ENCODE measurements at places on chromosomes 2 and 18.

GRCh38 chr2:205613970-205614559 lies 68.2 kb upstream of the NRP2 start:
- no peak for DNase-seq

DNA sequence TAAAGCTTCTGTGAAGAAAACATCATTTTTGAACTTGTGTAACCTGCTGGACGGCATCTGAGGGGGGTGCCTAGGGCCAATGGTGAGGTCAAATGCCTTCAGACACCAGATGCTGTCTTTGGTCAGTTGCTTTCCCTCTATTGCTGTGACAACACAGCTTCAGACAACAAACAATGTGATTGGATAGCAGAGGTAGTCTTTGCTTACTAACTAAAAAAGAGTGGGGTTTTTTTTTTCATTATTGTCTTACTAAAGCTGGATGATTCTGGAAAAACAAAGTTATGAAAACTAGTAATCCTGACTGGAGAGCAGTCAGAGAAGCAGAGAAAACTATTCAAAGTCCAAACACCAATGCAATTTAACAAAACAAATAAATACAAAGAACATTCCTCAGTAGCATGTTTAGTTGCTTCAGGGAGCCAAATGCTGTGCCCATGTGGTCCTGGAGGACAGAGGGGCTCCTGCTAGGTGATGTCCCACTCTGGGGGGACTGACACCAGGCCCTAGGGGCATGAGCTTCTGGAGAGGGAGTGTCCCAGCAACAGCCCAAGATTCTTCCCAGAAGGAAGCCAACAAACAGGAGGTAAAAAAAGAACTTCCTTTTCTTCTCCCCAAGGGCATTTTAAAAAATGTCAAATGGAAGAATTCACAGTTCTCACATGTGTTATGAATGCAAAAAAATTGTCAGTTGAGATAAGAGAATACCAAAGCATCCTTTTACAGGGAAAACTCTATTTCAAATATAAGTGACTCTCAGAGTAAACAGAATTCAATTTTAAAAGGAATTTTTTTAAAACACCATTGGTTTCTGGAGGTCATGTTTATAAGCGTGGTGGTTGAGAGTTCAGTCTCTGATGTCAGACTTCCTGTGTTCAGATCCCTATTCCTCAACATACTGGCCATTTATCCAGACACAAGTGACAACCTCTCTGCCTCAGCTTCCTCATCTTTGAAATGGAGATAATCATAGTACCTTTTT lies 181.1 kb upstream of the PGAP1 start:
- peak; percentile 28 for DNase-seq

- no peak for DNase-seq
Observed at GRCh38 chr2:149732730-149733290, 145.2 kb upstream of the MMADHC start.

DNA sequence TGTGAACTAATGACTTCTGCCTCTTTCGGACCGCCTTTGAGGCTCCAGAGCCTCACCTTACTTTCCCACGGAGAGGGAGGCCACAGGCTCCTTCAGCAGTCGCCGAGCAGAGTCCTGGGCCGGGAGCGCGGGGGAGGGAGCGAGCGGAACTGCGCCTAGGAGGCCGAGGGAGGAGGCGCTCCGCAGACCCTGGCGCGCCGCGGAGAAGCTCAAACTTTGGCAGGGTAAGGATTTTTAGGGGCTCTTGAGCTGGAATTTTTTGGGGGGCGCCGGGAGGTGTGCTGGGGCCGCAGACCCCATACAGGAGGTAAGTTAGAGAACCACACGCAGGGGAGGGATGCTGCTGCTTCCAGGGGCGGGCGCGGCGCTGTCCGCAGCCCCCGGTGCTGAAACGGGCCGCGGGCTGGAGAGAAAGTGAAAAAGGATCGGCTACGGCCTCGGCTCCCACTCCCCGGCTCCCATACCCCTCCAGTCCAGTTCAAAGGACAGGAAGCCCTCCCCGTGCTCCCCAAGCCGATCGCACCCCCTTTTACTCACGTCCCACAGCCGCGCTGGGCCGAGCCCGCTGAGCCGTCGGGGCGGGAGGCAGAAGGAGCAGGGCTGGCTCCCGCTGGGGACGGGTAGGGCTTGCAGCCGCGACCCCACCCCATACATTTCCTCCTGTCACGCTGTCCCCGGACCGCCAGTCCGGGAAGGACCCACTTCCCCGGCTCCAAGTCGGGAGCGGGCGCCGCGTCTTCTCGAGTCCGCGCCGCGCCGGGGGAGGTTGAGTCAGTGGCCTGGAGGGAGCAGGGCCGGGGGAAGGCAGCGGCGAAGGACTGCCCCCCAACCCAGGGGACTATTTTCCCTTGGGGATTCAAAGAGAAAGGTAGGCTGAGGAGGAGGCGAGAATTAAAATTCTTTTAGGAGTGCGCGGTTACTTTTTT lies at the start of gene CNGA3:
Gene CNGA3, plus strand, starts transcription at position 146 of the 926 bp plus-strand sequence. CDS start 23,520 bp downstream, outside the sequence.
- no peak for DNase-seq

- no peak for DNase-seq
Observed at GRCh38 chr2:59919579-59919978, 633.9 kb downstream of the BCL11A start.

DNA sequence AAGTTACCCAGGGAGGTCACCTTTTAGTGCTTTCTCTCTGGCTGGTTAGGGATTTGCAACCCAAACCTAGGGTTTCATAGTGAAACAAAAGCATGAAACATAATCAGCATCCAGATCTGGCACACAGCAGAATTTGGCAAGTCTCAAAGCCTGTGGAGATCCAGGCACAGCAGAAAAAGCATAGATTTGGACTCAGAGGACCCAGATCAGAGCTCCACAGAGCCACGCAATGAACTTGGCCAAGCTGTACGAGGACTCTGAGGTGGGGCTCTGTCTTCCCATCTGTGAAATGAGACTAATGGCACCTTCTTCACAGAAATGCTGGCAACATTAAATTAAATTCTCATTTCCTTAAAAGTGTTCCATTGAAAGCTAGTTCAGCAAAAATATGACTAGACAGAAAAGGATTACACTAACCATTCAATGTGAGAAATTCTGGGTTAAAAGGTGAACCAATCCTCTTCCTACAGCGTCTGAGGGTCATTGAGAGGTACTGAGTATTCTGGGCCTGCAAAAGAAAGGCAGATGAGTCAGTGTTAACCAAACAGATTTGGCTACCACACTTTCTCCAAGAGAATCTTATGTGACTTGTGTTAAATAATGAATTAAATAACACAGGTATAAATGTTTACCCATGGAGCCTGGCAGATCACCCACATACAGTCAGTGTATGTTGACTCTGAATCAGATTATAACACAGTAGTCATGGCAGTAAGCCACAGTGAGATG lies 266.3 kb downstream of the MREG start:
- DNase-seq: no peak

DNA sequence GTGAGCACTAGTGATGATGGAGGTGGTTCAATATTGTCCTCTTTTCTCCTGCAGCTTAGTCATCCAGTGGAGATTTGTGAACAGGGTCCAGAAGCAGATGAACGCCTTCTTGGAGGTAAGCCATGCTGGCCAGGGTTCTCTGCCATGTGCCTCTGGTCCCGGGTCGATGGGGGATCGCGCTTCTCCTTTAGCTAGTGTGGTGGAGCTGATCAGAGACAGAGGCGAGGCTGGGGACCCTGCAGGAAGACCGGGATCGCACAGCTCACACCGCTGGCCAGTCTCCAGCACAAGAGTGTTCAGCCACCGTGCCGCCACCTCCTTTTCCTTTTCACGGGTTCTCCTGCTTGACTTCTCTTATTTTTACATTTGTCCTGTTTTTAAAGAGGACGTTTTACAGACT lies 243.4 kb downstream of the ALPK2 start:
- DNase-seq: no peak

- no peak for DNase-seq
Observed at GRCh38 chr2:235661167-235661937, 167.5 kb downstream of the AGAP1 start.

- peak; percentile 80 for DNase-seq
Observed at GRCh38 chr2:69154106-69154505, 141.1 kb downstream of the ANTXR1 start.

GRCh38 chr2:85828725-85829124 lies 60.1 kb downstream of the ST3GAL5 start:
- no peak for DNase-seq

GRCh38 chr18:64747803-64748202 lies 598.9 kb upstream of the LINC00305 start:
- no peak for DNase-seq

- DNase-seq: no peak
Observed at GRCh38 chr18:62883937-62884735, 168.8 kb downstream of the PHLPP1 start.

- DNase-seq: no peak
Observed at GRCh38 chr2:170313347-170313991, 135.5 kb downstream of the MYO3B start.

GRCh38 chr2:224302952-224303351 lies 99.0 kb downstream of the FAM124B start:
- DNase-seq: no peak

DNA sequence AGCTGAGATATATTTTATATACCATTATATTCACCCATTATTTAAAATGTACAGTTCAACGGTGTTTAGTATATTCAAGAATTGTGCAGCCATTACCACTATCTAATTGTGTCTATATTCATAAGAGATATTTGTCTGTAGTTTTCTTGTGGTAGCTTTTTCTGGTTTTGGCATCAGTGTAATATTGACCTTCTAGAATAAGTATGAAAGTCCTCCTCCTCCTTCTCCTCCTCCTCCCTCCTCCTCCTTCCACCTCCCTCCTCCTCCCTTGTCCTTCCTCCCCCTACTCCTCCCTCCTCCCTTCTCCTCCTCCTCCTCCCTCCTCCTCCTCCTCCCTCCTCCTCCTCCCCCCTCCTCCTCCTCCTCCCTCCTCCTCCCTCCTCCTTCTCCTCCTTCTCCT lies 72.0 kb downstream of the MERTK start:
- no peak for DNase-seq

DNA sequence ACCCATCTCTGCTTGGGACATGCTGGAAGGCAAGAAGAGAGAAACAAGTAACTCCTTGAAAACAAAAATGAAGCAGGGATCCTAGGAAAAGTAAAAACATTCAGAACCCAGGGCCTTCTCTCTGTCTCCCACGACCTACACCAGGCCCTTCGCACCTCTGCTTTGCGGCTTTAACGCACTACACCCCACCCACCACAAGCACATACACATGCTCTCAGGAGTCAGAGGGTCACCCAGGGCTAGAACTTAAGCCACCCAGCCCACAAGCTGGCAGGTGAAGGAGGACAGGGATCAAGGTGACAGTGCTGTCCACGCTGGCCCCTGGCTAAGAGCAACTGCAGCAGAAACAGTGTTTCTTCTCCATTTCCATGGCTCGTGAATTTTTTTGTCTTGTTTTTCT lies 72.2 kb downstream of the BCL11A start:
- DNase-seq: no peak

DNA sequence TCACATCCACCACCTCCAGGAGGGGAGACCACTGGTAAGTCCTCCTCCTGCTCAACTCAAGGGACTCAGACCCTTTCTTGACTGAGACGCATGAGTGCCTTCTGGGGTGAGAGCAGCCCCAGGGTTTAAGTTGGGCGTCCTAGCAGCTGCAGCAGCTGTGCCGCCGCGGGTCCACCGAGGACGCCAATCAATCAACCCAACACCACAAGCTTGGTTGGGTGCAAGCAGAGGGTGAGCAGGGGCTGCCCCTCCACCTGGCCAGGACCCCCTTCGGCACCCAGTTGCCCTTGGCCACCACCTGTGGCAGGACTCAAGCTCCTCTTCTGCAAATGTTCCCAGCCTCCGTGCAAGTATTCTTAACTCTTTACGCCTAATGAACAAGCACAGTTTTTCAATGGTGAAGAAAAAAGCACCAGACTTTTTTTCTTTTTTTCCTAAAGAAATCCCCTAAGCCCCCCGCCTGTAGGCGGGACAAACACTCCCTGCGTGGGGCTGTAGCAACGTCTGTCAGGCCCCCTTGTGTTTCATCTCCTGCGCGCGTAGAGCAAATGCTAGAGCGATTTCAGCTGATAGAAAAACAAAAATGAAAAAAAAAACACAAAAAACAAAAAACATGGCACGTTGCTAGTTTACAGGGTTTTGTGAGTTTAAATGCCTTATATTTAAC lies 197.1 kb downstream of the LOXHD1 start:
- DNase-seq: no peak
